ENCODE measurements at places on chromosomes 11 and 22.

- DNase-seq = no peak
These were observed 8.7 kb upstream of the PEX26 start for GRCh38 chr22:18069041-18069440.

DNA sequence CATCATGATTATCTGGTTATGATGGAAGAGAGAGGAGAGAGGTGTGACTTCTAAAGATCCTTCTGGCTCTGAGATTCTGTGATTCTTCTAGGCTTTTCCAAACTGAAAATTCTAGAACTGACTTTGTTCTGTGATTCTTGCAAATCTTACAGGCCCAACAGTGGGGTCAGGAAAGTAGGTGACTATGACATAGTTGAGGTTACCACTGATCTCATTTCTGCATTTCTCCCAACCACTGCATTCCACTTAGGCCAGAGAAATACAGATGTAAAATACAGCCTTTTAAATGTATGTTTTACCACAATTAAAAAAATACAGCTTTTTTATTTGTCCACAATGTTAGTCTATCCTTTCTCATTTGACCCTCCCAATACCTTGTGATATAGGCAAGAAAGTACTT is 83.7 kb downstream of the STIM1 start:
- no peak for DNase-seq

DNA sequence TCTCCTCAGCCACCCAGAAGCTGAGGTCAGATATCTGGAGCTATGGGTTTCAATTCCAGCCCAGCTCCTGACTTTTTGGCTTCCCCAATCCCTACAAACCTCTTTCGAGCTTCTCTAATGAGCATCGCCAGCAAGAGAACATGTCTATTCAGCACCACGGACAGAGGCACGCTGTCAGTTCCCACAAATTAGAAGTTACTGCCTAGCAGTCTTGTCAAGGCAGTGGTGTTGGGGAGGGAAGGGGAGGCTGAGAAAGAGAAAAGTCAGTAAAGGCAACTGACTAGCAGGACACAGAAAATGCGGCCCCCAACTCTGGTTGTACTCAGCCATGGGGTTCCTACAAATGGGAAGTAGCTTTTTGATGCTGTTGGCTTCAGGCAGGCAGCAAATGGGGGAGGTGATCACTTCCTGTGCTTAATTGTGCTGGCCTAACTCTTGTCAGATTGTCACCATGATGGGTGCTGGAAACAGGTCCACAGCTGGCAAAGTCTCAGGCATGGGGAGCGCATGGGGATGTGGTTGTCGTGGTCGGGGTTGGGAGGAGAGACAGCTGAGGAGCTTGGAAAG is 205.9 kb downstream of the ST3GAL4 start:
- DNase-seq = no peak

DNA sequence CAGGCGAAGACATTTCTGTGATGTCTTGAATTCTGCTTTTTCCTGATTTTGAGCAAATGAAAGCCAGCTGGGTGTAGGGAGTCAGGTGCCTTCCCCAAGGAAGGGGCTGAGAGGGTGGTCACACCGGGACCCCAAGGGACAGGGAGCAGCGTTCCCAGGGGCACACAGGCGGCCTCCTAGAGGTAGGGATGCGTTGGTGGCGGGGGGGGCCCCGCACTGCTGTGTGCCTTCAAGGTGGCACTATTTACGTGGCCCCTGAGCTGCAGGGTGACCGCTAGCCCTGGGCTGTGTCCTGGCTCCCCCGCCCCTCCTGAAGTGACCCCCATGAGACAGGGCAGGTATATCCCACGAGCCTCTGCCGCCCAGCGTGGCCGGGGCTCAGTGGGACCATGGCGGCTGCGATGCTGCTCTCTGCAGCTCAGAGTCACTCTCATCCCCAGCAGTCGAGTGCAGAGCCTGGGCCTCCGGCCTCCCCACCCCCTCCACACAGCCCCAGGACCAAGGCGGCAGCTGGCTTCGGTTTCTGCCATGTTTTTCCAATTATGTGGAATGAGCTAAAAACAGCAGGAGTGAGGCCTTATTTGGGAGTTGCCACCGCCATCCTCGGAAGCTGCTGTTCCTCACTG is 60.9 kb downstream of the LRP5 start:
- no peak for DNase-seq

DNA sequence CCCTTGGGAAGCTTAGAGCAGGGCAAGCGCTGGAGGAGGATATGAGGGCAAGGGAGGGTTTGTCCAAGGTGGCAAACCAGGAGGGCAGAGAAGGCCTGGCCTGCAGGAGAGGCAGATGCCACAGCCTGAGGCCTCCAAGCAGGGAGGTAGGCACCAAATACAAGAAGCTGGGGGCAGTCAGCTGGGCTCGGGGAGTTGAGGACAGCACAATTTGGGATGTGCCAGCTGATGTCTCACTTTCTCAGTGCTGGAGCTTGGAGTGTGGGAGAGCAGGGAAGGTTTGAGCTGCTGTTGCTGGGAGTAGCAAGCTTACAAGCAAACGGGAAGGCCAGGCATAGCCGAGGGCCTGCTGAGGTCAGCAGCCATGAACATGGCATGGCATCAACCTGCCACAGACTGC is 4.0 kb downstream of the ZDHHC24 start:
- DNase-seq = no peak

DNA sequence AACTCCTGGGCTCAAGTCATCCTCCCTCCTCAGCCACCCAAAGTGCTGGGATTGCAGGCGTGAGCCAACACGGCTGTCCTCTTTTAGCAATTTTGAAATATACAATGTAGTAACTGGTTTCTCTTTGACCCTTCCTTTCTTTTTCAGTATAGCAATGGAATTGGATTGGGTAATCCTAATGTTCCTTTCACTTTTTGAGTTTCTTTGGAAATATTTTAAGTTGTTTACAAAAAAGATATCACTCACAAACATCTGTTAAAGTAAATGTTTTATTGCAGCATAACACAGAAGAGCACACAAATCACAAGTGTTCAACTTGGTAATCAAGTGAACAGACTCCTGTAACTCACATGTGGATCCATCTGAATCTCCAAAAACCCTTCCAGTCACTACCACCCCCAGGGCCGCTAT is 44.6 kb upstream of the EP300 start:
- DNase-seq = no peak

GRCh38 chr11:79062814-79063762 is 377.7 kb downstream of the TENM4 start:
- DNase-seq = no peak

- peak; percentile 35 for DNase-seq
These were observed 8.3 kb downstream of the TSPO start for GRCh38 chr22:43159484-43160178.

GRCh38 chr11:58592760-58593472 is 14.1 kb downstream of the ZFP91 start:
- peak; percentile 8 for DNase-seq

GRCh38 chr22:45878051-45878781 is 98.7 kb downstream of the WNT7B start:
- peak; percentile 36 for DNase-seq

DNA sequence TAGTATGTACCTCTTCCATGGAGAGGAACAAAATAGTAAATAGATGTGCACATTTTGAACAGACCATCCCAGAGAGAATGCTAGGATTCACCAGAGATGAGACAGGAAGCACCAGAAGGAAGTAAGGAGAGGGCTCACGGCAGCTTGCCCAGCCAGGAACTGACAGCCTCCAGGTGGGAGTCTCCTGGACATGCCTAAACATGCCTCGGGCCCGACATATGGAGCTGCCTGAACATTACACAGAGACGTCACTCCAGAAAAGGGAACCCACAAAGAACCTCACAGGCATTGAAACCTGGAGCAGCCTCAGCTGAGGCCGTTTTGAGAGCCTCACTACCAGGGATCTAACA is 67.4 kb downstream of the BRD1 start:
- peak; percentile 61 for DNase-seq

GRCh38 chr11:92225125-92225567 is 528 bp downstream of the FAT3 start:
- peak; percentile 61 for DNase-seq

DNA sequence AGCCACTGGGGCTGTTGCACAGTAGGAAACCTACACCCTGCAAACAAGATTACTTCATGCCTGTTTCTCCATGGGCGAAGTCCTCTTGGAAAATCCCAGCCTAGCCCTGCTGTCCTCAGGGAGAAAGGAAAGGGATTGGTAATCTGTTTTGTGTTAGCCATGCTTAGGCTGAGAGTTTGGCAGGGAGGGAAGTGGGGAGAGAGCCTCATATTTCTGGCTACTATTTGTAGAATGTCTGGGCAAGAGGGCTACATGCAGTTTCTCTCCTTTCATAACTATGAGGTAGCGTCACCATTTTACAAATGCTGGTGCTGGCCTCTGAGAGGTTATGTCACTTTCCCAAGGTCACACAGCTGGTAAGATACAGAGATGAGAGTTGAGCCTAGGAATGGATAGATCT is 737 bp upstream of the MFRP start:
- DNase-seq = no peak

DNA sequence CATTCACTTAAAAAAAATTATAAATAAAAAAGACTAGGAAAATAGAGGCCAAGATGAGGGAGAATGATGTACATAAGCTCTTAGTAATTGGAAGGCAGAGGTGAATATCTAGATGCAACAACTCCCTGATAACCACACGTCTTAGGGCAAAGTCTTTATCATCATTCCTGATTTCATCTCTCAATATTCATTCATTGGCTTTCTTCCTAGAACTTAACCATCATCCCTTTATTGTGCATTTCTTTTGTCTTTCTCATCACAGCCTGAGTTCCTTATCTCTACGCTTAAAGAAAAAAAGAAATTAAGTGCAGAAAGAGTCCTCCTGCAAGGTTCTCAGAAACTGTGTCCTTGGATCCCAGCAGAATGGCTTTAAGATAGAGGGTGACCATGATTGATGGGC is 23.2 kb upstream of the FLI1 start:
- no peak for DNase-seq

GRCh38 chr11:35997902-35998520 is 54.1 kb downstream of the LDLRAD3 start:
- no peak for DNase-seq

GRCh38 chr11:35725885-35726284 is 63.3 kb downstream of the TRIM44 start:
- DNase-seq = no peak

DNA sequence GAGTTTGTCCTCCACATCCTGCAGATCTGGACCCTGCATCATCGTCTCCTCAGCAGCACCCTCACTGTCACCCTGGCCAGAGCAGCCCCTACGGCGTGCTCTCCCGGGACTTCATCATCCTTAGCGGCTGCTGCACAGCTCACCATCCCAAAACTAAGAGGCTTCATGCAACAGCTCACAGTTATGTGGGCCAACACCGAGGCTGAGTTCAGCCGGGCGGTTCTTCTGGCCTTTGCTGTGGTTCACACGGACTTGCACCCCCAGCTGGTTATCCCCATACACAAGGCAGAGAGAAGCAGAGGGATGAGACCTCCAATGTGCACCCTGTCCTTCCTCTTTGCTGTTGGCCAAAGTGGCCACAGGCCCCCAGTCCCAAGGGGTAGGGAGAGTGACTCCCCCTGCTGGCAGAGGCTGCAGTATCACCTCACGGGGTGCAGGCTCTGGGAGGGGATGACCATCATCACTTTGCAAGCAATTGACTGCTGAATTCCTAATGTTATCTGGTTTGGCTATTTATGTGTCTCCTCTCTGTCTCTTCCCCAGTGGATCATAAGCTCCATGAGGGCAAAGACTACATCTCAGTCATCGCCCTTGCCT is 276.8 kb downstream of the BRD1 start:
- DNase-seq = no peak

- DNase-seq = no peak
These were observed 56.8 kb downstream of the ELFN2 start for GRCh38 chr22:37370306-37370979.

Data from NCI-H345 (cell line).